ENCODE measurements at places on chromosomes 7 and 10. TPM values are rescaled to one million over a fixed set of nuclear protein-coding genes. Genes with fewer than 3 reads are reported as not detected.

- peak; percentile 77 for DNase-seq
Measured at GRCh38 chr7:47380325-47381133, 201.4 kb downstream of the TNS3 start.

DNA sequence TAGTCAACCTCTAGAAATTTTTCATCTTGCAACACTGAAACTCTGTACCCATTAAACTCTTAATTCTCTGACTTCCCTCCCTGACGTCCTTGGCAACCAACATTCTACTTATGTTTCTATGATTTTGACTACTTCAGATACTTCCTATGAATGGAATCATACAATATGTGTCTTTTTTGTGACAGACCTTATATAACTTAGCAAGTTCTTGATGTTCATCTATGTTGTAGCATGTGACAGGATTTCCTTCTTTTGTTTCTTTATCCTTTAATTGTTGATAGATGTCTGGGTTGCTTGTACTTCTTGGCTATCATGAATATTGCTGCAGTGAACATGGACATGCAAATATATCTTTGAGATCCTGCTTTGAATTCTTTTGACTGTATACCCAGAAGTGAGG is 240.8 kb downstream of the ADK start:
- DNase-seq = no peak

DNA sequence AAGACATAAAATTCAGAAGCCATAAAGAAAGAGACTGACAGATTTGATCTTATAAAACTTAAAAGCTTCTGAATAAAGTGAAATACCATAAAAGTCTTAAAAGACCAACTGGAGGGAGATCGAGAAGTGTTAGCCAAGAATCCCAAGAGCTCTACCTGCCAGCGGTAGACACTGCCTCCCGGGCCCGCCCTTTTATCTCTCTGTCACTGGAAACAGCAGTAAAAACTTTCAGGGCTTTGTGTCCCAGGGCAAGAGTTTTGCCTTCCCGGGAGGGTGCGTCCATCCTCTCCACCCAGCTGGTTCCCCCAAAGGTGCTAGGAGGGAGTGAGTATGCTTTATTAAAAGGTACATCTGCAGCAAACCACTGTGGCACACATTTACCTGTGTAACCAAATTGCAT is 5.8 kb downstream of the PLA2G12B start:
- no peak for DNase-seq

The TWIST1 gene
- total RNA-seq = 2.0 TPM

The LSM5 gene
- 31.0 TPM for total RNA-seq

- DNase-seq = no peak
Measured at GRCh38 chr7:69992938-69993337, 394.7 kb downstream of the AUTS2 start.

The PTEN gene
- 92.2 TPM for total RNA-seq

DNA sequence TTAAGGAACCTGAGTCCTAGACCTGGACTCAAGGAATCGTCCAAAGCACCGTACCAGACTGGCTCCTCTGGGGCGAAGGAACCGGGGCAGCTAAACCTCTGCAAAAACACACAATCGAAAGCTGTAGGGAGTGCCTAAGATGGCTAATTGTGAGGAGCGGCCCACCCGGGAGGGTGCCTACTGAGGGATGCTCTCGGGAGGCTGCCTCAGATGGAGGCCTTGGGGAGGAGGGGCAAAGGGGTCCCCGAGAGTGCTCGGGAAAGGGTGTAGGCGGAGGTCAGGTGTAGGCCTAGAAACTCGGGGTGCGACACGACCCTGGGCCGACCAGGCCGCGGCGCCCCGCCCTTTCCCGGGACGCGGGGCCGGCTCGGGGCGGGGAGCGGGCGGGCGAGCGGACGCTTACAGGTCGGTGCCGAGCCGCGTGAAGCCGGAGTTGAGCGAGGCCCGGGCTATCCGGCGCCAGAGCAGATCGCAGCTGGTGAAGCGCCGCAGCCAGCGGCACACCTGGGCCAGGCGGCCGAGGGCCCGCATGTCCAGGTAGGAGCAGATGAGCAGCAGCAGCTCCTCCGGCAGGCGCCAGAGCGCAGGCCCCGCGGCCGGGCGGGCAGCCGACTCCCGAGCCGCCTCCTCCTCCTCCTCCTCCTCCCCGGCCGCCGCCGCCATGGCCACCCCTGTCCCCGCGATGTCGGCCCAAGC is 844 bp downstream of the FBXW4 start:
- peak; percentile 85 for DNase-seq

DNA sequence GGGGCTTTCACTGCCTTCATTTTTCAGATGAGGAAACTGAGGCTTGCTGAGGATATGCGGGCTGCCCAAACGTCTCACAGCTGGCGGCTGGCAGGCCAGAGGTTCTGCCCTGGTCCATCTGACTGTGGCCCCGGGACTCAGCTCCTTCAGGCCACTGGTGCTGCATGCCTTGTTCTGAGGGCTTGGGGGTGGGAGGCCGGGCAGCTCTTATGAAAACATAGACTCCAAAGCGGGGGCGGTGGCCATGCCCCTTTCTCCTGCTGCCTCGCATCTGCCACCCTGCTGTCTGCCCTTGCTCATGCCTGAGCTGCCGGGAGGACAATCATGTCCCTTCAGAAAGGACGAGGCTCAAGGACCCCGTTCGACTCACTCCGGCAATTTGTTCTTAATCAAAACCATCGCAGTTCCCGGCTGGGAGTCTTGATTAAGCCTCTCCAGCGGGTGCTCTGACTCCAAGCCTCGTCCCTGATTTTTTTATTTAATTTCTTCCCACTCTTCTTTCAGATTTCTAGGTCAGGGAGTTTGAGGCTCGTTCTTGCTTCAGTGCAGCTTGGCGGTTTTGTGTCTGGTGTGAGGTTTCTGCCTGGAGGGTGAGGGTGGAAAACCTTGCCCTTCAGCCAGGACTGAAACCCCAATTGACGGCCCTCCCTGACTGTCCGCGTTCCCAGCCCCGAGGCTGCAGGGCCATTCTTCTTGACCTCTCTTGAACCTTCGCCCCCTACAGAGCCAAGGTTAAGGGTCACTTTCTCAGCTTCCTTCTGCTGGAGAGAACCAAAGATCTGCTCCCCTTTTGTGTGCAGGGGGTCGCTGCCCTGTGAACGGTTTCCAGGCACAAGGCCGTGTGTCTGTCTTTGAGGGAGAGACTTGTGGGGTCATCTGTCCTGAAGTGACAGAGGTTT is 120.8 kb downstream of the DNAJB6 start:
- peak; percentile 62 for DNase-seq

GRCh38 chr7:1638215-1638661 is 31.8 kb upstream of the ELFN1 start:
- no peak for DNase-seq

The NDUFB8 gene
- total RNA-seq = 139 TPM

DNA sequence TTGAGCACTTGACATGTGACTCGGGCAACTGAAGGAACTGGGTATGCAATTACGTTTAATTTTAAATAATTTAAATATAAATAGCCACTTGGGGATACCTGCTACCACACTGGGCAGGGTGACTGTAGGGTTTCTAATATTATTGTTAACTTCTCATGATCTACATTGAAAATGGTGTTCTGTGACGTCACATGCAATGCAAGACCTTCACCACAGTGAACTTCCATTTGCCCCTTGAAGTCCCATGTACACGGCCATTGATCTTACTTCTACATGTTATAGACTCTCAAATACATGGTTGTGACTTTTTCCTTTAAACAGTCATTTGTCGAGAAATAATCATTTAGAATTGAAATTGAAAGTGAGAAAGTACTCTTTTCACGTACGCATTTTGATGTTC is 154.0 kb downstream of the MGMT start:
- no peak for DNase-seq

The SPOCK2 gene
- 4.5 TPM for total RNA-seq

The MYOZ1 gene
- total RNA-seq = 3.3 TPM

DNA sequence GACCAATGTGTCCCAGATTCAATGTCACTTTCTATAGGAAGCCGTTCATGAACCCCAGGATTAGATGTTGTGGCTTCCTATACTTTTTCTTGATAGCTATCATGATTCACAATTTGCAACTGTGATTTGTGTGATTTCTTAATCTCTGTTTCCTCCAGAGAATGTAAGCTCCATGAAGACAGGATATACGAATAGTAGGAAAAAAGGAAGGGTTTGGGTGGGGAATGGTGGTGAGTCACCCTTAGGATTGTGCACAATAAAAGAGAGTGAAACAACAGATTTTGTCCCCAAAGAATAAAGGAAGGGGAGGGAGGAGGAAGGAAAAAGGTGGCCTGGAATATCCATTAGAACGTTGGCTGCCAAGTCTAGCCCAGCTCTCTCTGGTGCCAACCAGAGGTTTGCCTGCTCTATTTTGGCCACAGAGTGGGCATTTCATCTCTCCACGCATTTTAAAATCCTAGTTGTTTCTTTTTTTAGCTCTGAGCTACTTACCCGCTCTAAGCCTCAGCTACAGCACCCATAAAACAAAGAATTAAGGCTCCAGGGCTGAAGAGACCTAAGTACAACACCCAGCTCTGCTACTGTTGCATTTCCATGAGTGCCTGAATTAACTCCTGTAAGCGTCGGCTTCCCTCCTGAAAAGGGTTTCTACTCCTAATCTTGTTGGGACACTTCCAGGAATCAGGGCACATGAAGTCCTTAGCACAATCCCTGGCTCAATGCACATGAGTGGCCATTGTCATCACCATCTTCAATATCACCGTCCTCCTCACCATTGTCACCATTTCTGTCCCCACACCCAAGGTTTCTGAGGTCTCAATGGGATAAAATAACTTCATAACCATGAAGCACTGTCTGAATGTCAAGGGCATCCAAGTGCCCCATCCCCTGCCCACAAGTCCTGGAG is 3.5 kb downstream of the HK1 start:
- no peak for DNase-seq

- no peak for DNase-seq
Measured at GRCh38 chr10:50394832-50395231, 143.5 kb upstream of the ASAH2 start.

The CALY gene
- total RNA-seq = not detected

GRCh38 chr10:121771966-121772365 is 155.9 kb downstream of the ATE1 start:
- DNase-seq = no peak

The SPDYE1 gene
- not detected for total RNA-seq

- DNase-seq = no peak
Measured at GRCh38 chr10:48364659-48365405, 58.4 kb downstream of the MAPK8 start.

DNA sequence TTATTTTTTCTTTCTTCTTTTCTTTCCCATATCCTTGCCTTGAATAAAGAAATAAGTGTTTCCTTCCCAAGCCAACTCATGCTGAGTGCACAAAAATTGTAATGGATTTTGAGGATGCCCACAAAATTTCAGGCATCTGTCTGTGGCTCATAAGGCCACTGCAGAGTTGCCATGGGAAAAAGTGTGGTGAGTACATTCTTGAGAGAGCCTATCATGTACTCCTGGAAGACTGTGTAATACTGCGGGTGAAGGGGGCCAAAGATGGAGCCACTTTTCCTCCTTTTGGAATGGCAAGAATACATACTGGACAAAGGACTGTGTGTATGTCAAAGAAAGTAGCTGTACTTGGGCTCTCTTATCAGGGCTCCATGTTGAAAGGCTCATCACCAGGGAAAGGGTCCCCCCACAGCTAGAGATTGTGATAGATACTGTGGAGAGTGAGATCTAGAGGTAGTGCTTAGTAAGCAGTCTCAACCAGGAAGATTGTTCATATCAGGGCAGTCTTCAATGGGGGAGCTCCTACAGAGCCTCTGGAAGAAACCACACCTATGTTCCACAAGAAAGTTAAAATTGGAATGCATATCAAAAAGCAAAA is 341.6 kb upstream of the KCND2 start:
- no peak for DNase-seq

DNA sequence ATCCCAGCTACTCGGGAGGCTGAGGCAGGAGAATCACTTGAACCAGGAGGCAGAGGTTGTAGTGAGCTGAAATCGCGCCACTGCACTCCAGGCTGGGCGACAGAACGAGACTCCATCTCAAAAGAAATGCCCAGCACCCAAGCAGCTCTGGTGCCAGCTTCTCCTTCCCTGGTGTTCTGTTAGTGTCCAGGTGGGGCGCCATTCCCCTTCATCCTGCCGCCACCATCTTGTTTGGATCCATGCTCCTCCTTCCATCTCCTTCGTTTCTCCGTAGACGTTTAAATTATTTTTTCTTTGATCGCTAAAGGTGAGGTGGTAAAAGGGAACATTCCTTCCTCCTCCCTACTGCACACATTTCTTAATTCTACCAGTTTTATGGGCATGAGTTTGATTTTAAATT is 30.3 kb downstream of the PROSER2 start:
- DNase-seq = no peak

DNA sequence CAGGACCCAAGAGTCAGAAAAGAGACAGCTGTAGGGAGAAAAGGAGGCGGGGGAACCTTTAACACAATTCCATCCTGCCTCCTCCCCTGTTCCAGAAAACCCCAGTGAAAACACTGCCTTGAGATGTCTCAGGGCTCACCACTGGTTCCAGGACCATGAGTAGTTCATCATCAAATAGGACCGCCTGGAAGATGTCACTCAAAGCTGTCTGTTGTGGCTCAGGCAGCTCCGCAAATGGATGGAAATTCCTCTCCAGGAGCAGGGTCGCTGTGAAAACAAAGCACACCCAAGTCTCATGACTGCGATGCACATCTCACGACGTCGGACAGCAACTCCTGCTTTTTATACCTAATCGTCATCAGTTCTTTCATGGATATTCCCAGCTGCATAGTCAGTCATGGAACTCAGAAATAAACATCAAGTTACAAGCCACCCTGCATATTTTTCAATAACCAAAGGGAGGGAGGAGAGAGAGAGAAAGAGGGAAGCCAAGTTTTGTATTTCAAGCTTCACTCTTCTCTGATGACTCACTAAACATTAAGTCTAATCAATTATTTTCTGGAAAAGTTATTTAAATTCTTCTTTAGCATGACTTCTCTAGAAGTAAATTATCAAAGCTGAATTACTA is 49.2 kb downstream of the GSDME start:
- no peak for DNase-seq

- DNase-seq = no peak
Measured at GRCh38 chr7:150746921-150747320, 9.7 kb downstream of the GIMAP5 start.

- no peak for DNase-seq
Measured at GRCh38 chr10:73920089-73920488, 9.2 kb downstream of the PLAU start.

DNA sequence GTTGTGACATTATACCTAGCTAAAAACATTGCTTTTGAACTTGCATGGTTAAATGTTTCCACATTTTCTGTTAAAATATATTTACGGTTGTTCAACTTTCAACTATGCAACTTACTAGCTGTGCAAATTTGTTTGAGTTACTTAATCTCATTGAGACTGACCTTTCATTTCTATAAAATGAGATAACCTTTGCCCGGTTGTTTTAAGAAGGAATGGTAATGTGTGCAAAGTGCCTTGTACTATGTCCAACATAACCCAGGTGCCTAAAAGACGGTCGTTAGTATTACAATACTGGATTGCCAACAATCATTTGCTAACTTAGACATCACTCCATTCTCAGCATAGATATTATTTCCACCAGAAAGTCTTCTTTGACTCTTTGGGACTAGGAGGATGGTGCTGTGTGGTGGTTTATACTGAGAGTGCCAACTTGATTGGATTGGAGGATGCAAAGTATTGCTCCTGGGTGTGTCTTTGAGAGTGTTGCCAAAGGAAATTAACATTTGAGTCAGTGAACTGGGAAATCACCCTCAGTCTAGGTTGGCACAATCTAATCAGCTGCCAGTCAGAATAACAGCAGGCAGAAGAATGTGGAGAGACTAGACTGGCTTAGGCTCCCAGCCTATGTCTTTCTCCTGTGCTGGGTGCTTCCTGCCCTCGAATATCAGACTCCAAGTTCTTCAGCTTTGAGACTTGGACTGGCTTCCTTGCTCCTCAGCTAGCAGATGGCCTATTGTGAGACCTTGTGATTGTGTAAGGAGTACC is 85.2 kb upstream of the PDSS1 start:
- no peak for DNase-seq

The UPK3B gene
- total RNA-seq = 0.37 TPM
